ENCODE measurements at places on chromosomes 16 and 17.

GRCh38 chr16:31243734-31244670 is 15.8 kb upstream of the ITGAM start:
- DNase-seq: no peak

DNA sequence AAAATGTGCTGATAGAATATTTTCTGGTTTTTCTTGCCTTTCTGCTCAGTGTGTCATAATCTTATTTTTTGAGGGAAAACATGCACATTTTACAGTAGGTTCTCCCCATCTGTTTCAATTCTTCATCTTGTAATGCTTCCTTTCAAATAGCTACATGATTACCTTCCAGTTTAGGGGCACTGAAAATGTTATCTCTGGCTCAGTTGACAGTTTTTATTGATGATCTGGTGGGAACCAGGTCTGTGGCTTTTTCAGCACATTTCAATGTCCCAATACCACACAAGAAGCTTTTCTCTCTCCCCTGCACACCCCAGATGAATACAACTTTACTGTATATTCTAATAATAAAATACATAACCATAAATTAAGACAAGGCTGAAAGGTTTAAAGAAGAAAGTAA is 36.5 kb downstream of the FTO start:
- no peak for DNase-seq

- no peak for DNase-seq
Observed at GRCh38 chr16:86042996-86043725, 144.2 kb downstream of the IRF8 start.

DNA sequence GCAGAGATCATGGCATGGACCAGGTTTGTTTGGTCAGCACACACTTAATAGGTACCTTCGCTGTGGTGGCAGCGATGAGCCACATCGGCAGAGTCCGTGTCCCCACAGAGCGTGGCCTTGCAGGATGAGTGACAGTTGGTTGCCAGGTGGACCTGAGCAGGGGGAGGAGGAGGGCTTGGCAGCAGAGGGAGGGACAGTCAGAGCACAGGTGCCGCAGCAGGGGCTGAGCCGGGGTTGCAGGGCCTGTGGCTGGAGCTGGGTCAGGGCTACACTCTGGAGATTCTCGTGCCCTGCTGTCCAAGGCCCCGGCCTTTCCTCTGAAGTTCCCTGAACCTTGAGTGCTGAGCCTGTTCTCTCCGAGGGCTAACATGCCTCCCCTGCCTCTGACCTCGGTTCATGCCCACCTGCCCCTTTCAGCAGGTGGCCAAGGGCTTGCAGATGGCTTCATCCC is 24.8 kb downstream of the POLR3E start:
- DNase-seq: peak; percentile 9

- DNase-seq: peak; percentile 40
Observed at GRCh38 chr17:40341808-40342503, 22.6 kb downstream of the GJD3 start.

DNA sequence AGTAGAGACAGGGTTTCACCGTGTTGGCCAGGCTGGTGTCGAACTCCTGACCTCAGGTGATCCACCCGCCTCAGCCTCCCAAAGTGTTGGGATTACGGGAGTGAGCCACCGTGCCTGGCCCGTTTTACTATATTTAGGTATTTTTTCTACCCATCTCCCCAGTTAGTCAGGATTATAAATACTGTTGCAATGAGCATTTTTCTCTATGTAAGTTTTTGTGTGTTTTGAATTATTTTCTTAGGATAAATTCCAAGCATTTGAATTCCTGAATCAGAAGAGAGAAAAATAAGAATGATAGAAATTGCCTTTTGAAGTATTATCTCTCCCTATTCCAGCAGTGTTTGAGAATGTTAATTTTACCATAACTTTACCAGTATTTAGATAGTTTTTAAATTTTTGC is 36.6 kb downstream of the KIAA0513 start:
- no peak for DNase-seq

DNA sequence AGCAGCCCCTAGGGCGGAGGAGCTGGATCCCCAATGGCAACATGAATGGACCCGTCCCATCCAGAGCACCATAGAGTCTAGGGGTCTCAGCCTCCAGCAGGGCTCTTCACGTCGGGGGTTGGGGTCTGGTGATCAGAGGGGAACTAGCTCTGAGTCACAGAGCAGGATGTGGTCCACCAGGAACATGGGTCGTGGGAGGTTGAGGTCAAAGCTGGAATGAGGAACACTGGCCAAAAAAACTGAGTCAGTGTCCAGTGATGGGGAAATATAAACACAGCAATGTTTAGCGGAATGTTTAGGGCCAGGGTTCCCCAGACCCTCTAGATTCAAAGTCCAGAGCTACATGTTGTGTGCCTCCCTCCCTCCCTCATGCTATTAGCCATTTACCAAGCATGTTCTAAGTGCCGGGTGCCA is 79.1 kb upstream of the C16orf82 start:
- DNase-seq: no peak

DNA sequence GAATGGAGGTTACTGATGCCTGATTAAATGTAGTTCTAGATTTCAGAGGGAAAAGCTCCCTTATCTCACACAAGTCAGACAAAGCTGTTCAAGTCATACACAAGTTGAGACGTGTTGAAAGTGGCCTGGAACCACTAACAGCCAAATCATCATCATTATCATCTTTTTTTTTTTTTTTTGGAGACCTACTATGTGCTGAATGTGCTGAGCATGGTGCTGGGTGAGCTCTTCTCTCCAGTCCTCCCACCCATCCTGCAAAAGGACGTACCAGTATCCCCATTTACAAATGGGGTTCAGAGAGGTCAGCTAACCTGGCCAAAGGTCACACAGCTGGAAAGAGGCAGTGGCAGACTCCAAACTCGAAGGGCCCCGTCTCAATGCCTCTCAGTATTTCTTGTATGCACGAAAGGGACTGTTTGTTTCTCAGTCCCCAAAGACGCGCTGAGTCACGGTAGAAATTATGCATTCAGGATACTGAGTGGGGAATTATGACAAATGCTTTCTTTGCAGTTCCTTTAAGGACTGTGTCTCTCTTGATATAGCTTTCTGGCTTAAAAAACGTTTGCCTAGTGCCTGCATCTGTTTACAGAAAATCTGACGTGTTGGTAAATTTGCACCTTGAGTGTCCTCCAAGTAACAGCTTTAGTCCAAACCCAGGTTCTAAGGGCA is 235.5 kb downstream of the XYLT1 start:
- DNase-seq: peak; percentile 25

DNA sequence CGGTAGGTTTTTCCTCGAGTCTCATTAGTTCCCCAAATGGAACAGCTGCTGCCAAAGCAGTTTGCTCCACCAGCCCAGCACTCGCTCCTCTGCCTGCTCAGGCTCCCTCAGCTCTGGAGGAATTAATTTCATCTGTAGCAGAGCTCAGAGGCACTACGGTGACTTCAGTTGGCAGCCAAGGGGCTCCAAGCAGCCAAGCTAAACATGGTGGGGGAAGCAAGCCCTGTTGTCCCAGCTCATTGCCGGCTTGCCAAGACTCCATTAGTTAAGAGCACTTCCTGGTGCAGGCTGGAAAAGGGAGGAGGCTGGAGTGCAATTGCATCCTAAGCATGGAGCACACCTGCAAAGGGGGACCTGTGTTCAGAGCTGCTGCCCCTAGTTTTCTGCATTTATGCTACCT is 78.7 kb upstream of the GPRC5B start:
- no peak for DNase-seq

DNA sequence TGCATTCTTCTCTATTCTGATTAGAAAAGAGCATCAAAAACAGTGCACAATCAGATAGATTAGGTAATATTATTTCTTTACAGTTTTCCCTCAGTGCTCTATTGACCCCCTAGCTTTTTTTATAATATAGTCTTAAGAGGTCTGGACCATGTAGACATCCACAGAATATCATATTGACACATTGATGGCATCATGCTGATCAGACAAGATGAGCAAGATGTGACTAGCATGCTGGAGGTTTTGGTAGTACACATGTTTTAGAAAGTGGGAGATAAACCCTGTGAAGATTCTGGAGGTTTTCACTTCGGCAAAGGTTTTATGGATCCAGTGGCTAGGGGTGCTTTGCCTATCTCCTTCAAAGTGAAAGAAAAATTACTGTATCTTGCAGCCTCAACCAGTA is 2.8 kb upstream of the ABCA8 start:
- no peak for DNase-seq

DNA sequence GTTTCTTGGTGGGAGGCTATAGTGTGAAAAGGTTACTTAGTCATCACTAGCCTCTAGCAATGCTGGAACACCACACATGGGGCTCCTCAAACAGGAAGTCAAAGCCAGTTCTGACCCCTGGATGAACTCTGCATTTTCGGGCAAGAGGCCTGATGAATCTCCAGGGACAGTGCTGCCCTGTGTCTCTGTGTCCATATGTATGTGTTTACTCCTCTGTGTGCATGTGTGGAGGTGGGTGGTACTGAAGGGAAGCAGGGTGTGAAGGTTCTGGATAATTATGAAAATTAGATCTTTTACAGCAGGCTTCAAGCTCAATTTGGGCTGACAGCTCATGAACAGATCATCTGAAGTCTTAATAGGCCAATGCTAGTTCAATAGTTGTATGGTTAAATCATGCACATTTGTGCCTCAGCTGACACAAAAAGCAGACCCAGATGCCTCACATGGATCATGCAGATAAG is 133.6 kb downstream of the SNX11 start:
- peak; percentile 31 for DNase-seq

DNA sequence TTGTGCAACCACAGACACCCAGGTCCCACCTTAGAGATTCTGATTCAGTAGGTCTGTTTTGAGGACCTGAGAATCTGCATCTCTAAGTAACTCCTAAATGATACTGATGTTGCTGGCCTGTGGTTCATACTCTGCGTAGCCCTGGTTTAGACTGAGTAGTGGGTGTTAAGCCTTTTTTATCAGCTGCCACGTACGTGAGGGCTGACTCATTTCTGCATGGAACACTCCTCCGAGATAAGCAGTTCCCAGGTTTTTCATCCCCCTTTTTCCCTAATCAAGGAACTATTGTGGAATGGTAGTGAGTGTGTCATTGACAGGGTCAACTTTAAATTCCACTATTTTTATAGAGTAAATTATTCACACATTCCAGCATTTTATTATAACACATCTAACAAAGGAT is 26.1 kb downstream of the CDRT4 start:
- no peak for DNase-seq

DNA sequence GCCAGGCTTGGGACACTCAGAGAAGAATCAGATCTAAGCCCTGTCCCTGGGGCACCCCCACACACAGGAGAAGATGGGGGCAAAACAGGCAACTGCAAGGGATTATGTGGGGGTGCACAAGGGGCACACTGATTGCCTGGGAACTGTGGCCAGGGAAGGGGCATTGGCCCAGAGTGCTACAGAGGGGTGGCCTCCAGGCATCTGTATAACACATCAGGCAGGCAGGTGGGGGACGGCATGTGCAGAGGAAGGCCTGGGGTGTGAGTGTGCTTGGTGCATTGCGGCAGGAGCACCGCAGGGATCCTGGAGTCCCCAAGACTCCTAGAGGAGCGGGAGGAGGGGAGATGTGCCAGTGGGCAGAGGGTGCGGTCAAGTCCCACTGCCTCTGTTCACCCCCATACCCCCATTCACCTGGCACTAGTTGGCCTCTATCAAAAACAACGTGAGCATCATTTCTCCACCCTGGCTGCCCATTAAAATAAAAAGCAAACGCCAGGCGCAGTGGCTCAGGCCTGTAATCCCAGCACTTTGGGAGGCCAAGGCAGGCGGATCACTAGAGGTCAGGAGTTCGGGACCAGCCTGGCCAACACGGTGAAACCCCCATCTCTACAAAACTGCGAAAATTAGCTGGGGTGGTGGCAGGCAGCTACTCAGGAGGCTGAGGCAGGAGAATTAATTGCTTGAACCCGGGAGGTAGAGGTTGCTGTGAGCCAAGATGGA is 41.5 kb downstream of the C16orf82 start:
- no peak for DNase-seq

DNA sequence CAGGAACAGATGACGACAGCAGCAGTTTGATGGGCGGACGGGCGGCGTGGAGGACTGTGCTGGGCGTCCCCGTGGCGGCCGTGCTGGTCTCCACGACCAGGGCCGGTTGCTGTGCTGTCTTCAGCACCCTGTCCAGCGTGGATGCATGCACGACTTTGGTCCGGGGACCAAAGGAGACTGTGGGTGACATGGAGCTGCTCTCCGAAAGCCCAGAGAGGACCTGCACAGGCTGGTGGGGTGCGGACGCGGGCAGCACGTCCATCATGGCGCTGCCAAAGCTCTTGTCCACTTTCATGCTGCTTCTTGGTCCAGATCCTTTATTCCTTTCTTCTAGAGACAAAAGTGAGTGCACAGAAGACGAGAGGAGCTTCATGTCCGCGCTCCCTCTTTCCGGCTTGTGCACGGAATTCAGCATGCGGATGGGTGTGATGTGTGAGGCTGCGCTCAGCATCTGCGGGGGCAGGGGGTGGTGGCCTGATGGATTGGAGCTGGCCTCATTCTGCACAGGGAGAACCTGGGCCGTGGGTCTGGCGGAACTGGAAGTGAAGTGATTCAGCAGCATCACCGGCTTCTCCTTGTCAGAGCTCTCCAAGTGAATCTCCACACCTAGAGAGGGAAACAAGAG is 20.3 kb downstream of the MAP1LC3B start:
- no peak for DNase-seq
